Diencephalon (tissue), 1 donor: ENCODE measurements at places on chromosomes 3 and 15. TPM values are rescaled to one million over a fixed set of nuclear protein-coding genes. Genes with fewer than 3 reads are reported as not detected.

Gene GOLGA8T
- total RNA-seq: 0.69 TPM

Gene GABRA5
- total RNA-seq: 103 TPM

Gene SMCO1
- not detected for total RNA-seq

Gene RHOV
- 7.4 TPM for total RNA-seq

Gene EPHA6
- total RNA-seq: 83.7 TPM

Gene PP2D1
- not detected for total RNA-seq

Gene CTXN2
- 1.6 TPM for total RNA-seq

Gene TMCO5A
- total RNA-seq: not detected

Gene KBTBD8
- 18.5 TPM for total RNA-seq

Gene CGGBP1
- 142 TPM for total RNA-seq

Gene GLDN
- 5.3 TPM for total RNA-seq

Gene CYP1A2
- total RNA-seq: not detected

Gene ZNF80
- 0.23 TPM for total RNA-seq

Gene ZBBX
- 18.9 TPM for total RNA-seq

Gene SYNPR
- 105 TPM for total RNA-seq

Gene CPLX3
- 0.92 TPM for total RNA-seq

Gene PRR20G
- not detected for total RNA-seq

Gene ACSBG1
- total RNA-seq: 9.9 TPM

Gene SLC15A2
- 29.5 TPM for total RNA-seq

Gene GRK7
- not detected for total RNA-seq

Gene TMC3
- total RNA-seq: 0.23 TPM

Gene ANKUB1
- total RNA-seq: 4.2 TPM

Gene SLC6A20
- total RNA-seq: 5.1 TPM

Gene CSTA
- 1.4 TPM for total RNA-seq

Gene CFAP20DC
- total RNA-seq: 3.2 TPM

Gene KNG1
- not detected for total RNA-seq

Gene CHL1
- 745 TPM for total RNA-seq

Gene SPESP1
- total RNA-seq: 4.8 TPM

Gene CCR4
- not detected for total RNA-seq

Gene FGF7
- 0.69 TPM for total RNA-seq

Gene LIPC
- total RNA-seq: not detected

Gene RIOX2
- total RNA-seq: 27.7 TPM

Gene PTPN9
- total RNA-seq: 30.0 TPM

Gene WNT7A
- 12.9 TPM for total RNA-seq

Gene ZDHHC23
- 11.3 TPM for total RNA-seq

Gene NR2F2
- 28.1 TPM for total RNA-seq

Gene HERC2
- total RNA-seq: 95.7 TPM

Gene PAQR5
- 2.3 TPM for total RNA-seq

Gene HCLS1
- total RNA-seq: 4.6 TPM

Gene MCF2L2
- total RNA-seq: 60.9 TPM

Gene ROPN1
- not detected for total RNA-seq
